NCI-H2171 treated with DMSO at 0.1 percent for 48 hours (cell line): ENCODE measurements at places on chromosomes 4 and X.

DNA sequence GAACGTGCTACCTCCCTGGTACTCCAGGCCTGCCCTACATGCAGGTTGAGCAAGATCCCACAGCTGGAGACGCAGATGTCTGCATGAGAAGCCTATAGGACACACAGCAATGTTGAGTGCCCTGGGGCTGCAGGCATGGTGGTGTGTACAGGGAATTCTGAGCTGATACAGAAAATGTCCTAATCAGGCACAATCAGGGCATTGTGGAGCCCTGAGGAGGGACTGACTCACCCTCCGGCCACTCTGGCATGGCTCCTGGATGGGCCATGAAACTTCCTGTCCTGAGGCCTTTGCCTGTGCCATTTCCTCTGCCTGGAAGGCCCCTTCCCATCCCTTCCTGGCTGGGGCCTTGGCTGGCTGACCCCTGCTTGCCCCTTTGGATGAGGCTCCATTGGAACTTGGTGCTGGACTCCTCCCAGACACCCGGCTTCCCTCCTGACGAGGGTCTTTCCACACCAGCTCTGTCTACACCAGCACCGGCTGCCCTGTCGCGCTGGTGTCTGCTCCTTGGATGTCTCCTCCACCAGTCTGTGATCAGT lies 16.7 kb upstream of the AFAP1 start:
- DNase-seq, result no peak

DNA sequence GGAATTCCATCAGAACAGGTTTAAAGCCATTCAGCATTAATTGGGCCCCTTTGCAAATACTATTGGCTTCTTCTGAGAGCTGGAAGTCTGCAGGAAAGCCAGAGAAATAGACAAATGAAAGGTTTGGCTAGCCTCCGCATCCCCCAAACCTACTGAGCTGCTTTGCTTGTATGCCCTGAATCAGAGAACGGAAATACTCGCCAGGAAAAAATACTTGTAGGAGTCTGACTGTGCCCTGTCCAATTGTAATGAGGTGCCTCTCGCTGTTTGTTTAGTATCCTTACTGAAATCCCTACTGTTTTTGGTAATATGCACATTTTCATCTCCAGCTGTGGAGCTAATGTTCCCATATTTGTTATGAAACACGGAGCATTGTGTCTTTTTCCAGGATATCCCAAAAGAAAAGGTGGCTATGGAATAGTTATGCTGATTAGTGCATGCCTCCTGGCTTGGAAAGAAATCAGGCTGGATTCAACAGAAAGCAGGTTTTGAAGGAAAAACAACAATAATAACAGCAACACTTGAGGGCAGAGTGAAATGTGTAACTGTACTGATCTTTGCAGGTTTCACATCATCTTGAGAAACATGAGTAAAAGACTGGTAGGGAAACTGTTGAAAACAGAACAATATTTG lies 50.7 kb upstream of the NLGN4X start:
- DNase-seq, result no peak

GRCh38 chr4:162392946-162393345 lies 229.1 kb upstream of the FSTL5 start:
- DNase-seq, result no peak

GRCh38 chr4:86939729-86940575 lies 5.1 kb downstream of the AFF1 start:
- DNase-seq, result no peak

DNA sequence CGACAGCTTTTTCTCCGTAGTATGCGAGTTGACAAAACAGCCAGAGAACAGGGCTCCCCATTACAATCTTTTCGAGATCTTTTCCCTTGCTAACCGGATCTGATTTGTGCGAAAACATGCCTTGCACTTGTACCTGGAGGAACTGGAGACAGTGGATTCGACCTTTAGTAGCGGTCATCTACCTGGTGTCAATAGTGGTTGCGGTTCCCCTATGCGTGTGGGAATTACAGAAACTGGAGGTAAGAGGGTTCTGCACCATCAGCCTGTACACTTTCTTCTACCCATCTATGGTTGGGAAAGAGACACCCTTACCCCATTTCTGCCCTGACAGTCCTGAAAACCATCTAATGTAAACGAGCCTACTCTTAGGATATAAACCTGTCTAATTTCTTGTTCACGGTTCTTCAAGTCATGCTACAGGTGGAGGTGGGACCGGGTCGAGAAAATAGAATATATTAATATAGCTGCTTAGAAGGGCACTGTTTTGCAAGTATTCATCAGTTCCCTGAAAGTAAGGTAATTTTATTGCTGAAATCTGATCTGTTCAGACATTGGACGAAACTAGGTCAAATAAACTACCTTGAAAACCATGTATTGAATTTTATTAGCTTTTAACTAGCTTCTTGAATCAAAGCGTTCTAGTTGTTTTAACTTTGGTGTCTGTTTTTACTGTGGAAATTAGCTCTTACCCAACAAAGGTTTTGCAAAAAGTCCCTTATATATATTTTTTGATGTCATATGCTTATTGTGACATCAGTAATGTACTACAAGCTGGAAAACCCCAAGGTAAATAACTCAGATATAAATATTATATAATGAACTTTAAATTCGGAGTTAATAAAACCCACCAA lies 869 bp downstream of the TMEM184C start:
- no peak for DNase-seq

DNA sequence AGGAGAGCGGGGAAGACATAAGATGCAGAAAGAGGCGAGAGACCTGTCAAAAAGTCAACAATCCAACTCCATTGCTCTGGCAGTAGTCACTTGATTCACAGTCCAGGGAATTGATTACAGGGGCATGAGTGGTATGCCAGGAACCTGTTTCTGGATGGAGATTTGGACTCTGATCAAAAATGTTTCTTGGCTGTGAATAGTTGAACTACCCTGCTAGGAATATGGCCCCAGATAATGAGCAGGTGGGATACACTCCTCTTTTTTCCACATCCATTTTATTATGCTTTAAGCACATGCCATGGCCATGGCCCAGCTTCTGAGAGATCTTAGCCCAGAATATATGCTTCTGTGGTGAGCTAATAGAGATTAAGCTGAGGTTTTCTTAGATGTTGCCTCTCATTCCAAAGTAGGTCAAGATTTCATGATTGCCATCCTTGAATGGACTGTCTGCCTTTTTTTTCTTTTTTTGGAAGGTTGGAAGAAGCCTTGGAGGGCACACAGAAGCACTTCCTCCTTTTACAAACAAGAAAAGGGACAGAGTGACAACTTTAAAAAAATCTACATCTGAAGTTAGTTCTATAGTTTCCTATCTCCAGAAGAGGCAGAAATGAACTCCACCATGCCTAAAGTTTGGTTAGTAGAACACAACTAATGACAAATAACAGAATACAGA lies 121.9 kb downstream of the KIT start:
- no peak for DNase-seq

GRCh38 chrX:151393514-151393913 lies 3.5 kb upstream of the VMA21 start:
- no peak for DNase-seq

DNA sequence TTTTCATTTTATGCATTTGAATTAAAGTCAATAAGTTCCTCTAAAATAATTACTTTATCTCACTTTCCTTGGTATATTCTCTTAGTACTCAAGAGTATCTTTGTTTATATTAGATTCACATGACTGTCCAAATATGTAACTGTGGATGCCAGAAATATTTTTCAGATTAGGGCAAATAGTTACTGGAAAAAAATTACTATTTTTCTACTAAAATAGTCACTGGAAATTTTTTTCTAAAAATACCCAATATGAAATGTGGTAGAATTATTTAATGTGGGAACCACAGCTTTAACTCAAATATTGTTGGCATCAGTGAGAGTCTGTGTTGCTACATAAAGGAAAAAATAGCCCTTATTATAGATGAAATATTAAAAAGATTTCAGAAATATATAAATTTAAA lies 70.4 kb upstream of the NMU start:
- no peak for DNase-seq

DNA sequence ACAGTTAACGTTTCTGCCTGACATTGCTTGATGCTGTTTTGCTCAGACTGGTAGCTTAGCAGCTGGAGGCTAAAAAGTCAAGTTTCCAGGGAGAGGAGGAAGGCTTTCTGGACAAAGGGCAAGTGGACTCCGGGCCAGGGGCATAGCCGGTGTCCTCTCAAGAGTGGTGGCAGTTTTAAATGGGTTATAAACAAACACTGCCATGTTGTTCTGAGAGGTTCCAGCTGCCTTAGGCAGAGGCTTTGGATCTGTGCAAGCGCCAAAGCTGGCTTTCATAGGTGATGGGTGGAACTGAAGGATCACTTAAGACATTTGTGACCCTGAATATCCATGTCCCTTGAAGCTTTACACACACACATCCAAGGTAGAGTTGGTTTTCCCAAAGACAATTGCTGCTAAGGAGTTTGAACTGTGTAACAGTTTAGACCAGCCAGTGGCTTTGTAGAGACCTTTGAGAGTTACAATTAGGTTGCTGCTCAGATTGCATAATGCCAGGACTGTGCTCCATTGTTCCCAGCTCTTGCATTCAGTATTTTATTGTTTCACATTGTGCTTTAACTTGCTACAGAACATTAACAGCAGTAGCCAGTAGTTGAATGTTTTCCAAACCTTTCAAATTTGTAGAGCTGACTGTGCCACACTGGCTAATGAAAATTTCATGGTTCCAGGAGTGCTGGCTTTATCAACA lies 54.1 kb upstream of the AP1S2 start:
- no peak for DNase-seq

GRCh38 chrX:109270580-109271484 lies 211.1 kb downstream of the GUCY2F start:
- DNase-seq, result no peak

- DNase-seq, result no peak
Observed at GRCh38 chr4:13476915-13477314, 7.2 kb downstream of the RAB28 start.

GRCh38 chrX:44935172-44935571 lies 62.2 kb downstream of the KDM6A start:
- DNase-seq, result no peak

- peak; percentile 41 for DNase-seq
Observed at GRCh38 chr4:650951-651883, 22.9 kb downstream of the ATP5ME start.
